Activated T-cell treated with anti-CD3 and anti-CD28 coated beads, Interleukin-2, amount 50 U/mL, for 48 hours (primary cell): ENCODE measurements at places on chromosomes 6 and 20.

- DNase-seq: no peak
Observed at GRCh38 chr6:75223428-75223827, 17.6 kb upstream of the COL12A1 start.

GRCh38 chr6:138107078-138107751 is at the start of gene PERP:
Gene PERP (minus strand): TSS chr6:138107419. CDS start chr6:138107340, 79 bp downstream.
- peak; percentile 68 for DNase-seq

DNA sequence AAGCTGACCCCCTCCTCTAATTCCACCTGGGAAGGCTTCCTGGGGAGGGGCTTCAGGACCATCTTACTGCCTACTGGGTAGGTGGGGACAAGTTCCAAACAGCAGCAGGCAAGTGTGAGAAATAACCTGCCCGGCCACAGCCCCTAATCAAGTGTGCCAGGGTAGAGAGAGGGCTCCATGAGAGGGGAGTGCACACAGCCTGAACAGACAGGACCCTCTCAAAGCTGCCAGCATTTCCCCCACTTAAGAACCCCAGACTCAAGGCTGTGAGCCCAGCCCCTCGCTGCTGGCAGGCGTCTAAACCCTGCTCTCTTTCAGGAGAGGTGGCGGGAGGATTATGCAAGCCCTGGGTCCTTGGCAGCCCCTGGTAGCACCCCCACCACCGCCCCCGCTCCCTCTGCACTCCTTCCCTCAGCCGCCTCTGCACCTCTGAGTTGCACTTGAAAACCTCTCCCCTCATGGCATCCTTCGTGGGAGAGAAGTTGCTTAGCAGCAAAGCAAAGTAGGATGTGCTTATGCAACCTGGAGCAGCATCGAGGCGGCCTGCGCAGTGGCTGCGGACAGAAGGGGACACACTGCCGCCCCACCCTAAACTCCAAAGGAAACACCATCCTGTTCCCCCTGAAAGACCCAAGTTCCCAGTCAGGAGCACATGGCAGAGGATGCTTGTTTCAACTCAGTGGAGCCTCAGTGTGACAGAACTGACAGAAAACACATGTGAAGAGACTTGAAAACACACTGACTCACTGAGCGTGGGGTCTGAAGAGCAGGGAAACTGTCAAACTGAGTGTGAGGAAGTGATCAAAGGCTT is 10.5 kb downstream of the DDRGK1 start:
- DNase-seq: no peak

GRCh38 chr6:51792273-51793030 is 295.0 kb downstream of the PKHD1 start:
- DNase-seq: no peak

GRCh38 chr6:51855310-51856082 is 231.9 kb downstream of the PKHD1 start:
- no peak for DNase-seq

DNA sequence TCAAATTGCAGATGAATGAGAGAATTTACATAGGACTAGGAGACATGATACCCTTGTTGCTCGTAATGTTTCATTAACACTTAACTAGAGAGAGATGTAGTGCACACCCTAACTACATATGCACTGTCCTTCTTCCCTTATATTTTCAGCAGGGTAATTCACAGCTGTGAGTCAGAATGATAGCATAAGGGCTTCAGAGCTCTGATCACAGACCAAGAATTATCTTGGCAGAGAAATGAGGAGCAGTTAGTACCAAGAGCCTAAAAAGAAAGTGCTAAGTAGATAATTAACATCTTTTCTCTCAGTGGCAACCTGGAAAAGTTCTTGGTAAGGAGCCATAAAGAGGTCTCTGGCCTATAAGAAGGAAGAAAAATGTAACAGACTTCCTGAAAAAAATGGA is 35.8 kb downstream of the GRIK2 start:
- DNase-seq: no peak

GRCh38 chr6:129672341-129672682 is 37.7 kb downstream of the ARHGAP18 start:
- no peak for DNase-seq

DNA sequence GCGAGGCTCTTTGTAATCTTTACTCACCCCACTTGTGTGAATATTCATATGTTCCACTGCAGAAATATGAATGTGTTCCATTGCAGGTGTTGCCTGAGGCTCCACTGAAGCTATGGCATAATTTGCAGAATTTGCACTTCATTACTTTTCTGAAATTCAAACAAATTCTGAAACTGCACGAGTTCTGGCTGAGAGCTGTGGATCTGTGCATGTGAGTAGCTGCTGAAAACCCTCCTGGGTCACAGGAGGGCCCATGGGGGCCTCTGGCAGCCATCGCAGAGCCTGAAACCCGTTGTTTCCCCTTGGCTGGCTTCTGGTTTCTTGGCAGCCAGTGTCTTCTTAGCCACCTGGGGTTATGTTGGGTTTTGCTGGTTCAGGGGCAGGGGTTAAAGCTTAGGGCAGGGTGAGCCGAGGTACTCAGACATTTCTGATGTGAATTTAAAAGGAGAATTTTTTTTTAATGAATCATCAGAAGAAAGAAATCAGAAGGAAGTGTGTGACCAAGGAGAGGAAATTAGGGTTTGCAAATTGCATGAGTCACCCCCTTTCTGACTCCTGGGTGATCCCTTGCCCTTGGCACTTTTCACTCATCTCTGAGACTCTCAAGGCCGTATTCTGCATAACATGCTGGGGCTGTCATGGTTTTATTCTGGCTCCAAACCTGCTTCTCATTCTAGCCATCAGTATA is 40.6 kb downstream of the TOX2 start:
- peak; percentile 73 for DNase-seq

GRCh38 chr6:144548536-144548935 is 263.4 kb downstream of the UTRN start:
- DNase-seq: no peak

DNA sequence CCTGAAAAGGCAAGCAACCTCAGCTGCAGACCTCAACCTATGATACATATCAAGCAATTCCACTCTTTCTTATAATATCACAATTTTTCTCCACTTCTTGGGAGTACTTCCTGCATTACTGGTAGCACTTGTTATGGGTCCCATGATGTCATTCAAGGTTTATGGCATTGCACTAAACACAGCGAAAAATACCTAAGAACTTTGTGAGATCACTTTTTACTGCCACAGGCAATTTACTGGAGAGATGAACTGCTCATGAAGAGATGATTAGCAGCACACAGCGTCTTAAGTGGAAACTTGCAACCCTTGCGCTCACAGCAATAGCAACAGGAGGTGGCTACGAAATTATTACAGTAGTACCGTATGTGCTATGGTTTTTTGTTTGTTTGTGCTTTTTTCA is 19.3 kb upstream of the RIMS4 start:
- DNase-seq: no peak

- no peak for DNase-seq
Observed at GRCh38 chr6:43219814-43220213, 9.5 kb downstream of the DNPH1 start.

- no peak for DNase-seq
Observed at GRCh38 chr6:6600875-6601274, 12.4 kb downstream of the LY86 start.

- DNase-seq: no peak
Observed at GRCh38 chr20:17571153-17571527, 1.3 kb downstream of the DSTN start.

- no peak for DNase-seq
Observed at GRCh38 chr6:32936239-32937152, 4.3 kb downstream of the HLA-DMB start.

GRCh38 chr20:44010162-44010704 is 95.6 kb downstream of the TOX2 start:
- peak; percentile 24 for DNase-seq

GRCh38 chr6:47897247-47897646 is 115.4 kb downstream of the OPN5 start:
- DNase-seq: no peak

GRCh38 chr20:39823224-39823623 is 861.1 kb downstream of the DHX35 start:
- DNase-seq: no peak

DNA sequence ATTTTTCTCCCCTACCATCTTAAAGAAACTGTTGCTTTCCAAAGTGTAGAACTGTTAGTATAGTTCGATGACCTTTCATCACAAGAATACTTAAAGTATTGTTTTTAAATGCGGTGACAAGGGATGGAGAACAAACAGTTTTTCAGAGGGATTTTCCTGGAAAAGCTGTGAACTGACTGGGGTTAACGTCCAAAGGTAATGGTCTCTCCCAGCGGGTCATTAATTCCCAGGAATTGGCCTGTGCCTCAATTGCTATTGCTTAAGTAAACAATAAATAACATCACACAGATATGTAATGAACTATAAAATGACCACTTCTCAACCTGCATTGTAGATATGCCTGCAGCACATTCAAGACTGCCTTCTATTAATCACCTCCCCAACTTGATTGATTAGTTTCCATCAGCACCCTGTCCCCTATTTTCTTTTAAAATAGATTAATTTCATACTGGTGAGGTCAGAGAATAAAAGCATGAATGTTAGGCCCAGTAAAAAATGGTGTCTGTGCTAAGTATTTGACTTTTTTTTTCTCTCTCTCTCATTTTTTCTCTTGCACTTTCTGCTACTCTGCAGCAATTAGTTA is 268.2 kb downstream of the SAMD5 start:
- DNase-seq: no peak

- DNase-seq: no peak
Observed at GRCh38 chr6:119174879-119175817, 96.7 kb upstream of the FAM184A start.

DNA sequence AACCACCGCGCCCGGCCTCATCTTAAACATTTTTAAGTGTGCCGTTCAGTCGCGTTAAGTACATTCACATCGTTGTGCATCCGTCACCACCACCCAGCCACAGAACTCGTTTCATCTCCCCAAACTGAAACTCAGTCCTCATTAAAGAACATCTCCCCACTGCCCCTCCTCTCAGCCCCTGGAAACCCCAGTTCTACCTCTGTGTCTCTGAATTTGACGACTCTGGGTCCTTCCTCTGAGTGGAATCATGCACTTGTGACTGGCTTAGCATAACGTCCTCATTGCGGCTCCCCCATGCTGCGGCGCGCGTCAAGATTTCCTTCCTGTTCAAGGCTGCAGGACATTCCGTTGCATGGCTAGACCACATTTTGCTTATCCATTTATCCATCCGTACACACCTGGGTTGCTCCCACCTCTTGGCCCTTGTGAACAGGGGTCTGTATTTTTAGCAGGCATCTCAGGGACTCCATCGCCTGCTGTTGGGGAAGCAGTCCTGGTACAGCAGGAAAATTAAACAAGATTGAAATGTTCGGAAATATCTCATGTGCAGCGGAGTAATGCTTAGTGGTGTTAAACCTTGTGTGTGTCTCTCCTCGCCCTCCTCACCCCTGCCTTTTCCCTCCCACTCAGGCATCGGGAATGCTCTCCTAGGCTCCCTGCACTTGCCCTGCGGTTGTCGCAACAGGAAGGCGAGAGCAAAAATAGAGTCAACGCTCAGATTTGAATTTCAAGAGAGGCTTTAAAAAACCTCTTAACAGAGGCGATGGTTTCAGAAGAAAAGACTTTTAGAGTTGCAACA is 127.9 kb downstream of the PXDC1 start:
- peak; percentile 28 for DNase-seq

DNA sequence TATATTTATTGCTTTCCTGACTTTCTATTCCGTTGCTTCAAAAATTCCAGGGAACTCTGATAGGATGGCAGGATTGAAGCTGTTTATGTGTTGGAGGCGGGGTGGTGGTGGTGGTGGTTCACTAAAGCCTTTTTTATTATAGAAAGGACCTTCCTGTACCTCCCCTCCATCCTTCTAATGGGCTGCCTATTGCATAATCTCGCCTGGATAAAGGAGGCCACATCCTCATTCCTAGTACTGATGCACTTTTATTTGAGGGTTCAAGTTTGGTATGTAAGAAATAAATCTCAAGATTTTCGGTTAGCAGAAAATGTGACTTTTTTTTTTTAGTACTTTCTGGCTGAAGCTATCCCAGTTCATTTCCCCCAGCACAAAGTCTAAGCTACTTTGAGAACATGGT is 18.7 kb upstream of the CTAGE9 start:
- no peak for DNase-seq

- no peak for DNase-seq
Observed at GRCh38 chr20:11734431-11734830, 183.3 kb upstream of the BTBD3 start.

GRCh38 chr6:24272553-24272952 is 85.3 kb downstream of the DCDC2 start:
- no peak for DNase-seq

GRCh38 chr6:55014321-55015088 is 159.8 kb upstream of the HCRTR2 start:
- DNase-seq: no peak

DNA sequence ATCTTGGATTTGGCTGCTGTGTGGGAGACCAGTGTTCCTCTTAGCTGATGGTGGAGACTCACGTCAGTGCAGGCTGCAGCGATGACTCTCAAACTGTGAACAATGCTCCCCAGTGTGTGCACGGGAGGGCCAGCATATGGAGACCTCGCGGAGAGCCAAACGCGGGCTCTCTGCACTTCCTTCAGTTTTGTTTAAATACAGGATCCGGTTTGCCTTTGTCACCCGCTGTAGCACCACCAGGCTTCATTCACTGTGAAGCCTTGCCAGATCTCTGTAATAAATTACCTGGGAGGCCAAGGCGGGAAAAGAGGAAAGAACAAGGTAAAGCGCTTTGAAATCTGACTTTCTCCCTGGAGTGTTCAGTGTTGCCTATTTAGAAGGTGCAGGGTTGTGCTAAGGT is 30.7 kb upstream of the TMEM14A start:
- no peak for DNase-seq

GRCh38 chr6:158283304-158283980 is 28.8 kb upstream of the TULP4 start:
- no peak for DNase-seq

DNA sequence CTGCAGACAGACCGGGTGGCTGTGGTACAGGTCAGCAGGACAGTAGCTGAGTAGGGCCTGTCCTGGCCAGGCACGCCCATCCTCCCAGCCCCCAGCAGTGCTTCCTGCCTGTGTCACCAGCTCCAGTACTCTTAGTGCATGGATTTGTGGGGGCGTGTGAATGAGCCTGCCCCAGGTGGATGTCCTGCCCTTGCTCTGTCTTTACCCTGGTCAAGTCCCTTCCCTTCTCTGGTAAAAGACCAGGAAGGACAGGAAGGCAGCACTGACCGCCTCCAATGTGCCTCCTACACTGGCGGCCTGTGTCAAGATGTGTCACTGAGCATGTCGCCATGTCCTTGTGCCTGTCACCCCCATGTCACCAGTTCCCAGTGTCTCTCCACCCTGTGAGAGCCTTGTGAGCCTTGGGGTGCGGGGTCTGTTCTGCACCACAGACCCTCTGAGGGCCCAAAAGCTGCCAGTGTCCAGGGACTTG is 11.9 kb downstream of the TEAD3 start:
- DNase-seq: no peak

- no peak for DNase-seq
Observed at GRCh38 chr6:76861403-76861802, 601.9 kb downstream of the HTR1B start.

- no peak for DNase-seq
Observed at GRCh38 chr20:53782612-53783246, 189.1 kb upstream of the ZNF217 start.

- no peak for DNase-seq
Observed at GRCh38 chr6:93568169-93568568, 148.8 kb upstream of the EPHA7 start.
